Jurkat, Clone E6-1 (cell line): ENCODE measurements at places on chromosomes 3 and 15.

- DNase-seq, result no peak
These were observed 25.9 kb upstream of the MINAR1 start for GRCh38 chr15:79406210-79406609.

- DNase-seq, result peak; percentile 2
These were observed 213.1 kb downstream of the FGF12 start for GRCh38 chr3:192514081-192514753.

- no peak for DNase-seq
These were observed 30.9 kb downstream of the IL20RB start for GRCh38 chr3:136988651-136989050.

DNA sequence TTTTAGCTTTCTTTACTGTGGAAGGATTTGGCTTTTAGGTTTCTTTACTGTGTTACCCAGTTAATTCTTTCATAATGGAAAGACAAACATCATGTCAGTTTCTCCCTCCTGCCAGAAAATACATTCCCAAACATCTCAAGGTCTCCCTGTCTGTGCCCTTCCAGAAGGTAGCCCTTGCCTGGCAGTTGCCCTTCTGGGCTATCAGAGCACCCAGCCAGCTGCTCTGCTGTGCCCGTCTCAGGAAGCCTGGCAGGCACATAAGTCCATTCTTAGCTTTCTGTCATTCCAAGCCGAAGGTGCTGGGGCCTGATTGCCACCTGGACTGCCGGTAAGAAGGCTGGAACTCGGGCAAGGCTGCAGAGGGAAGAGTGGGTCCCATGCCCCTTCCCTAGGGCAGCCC is 203.4 kb downstream of the SLCO3A1 start:
- DNase-seq, result no peak

DNA sequence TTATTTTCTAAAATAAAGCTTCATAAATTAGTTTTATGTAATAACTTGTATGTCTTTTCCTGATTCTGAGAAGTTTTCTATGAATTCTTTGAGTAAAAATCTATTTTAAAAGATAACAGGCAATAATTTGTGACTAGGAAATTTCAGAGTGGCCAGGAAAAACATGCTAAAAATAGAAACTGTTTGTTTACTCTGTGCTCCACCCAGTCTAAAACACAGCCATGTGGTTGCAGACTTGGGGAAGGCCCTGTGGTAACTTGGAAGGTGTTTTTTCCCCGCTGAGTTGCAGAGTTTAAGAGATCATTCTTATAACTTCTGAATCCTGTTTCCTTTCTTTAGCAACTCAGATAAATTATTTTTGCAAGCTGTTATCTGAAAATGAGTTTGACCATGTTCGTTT is 21.9 kb downstream of the PLCL2 start:
- no peak for DNase-seq

GRCh38 chr15:70061696-70062270 is 35.9 kb downstream of the TLE3 start:
- DNase-seq, result no peak

DNA sequence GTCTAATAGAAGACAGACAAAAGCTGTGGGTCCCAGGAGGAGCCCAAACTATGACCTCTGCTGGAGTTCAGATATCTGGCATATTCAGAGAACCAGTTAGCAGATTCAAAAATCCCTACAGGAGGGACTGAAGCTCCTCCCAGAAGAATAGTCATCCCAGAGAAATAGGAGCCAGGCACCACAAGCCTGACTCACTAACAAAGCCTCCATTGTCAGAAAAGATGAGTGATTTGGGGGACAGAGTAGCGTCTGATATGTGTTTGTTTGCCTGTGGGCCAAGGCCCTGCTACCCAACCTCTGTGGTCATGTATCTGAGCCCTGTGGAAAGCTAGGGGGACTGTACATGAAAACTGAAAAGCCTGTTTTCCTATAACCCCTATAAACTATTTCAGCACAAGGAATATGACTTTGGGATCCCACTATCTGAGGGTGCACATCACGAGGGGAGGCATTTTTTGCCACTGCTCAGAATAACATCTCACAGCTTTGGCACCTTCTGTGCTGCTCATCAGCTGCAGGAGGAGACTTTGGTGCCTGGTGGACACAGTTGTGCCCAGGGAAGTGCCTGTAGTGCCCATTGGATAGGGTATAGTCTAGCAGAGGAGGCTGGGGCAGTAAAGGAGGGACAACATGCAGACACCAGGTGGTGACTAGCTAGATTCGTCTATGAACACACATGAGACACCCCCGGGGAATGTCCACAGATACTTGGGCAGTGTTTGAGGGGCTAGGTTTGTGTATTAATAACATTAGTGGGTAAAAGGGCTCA is 9.7 kb upstream of the LARP6 start:
- no peak for DNase-seq

- DNase-seq, result peak; percentile 49
These were observed 15.5 kb upstream of the PPP1R2 start for GRCh38 chr3:195558602-195559001.

- no peak for DNase-seq
These were observed 27.3 kb downstream of the MEF2A start for GRCh38 chr15:99593070-99593469.

DNA sequence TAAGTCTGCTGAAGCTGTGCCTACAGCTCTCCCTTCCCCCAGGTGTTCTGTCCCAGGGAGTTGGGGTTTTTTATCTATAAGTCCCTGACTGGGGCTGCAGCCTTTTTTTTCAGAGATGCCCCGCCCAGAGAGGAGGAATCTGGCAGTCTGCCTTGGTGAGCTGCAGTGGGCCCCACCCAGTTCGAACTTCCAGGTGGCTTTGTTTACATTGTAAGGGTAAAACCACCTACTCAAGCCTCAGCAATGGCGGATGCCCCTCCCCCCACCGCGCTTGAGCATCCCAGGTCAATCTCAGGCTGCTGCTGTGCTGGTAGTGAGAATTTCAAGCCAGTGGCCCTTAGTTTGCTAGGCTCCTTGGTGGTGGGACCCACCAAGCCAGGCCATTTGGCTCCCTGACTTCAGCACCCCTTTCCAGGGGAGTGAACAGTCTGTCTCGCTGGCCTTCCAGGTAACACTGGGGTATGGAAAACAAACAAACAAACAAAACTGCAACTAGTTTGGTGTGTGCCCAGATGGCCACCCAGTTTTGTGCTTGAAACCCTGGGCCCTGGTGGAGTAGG is 189.4 kb downstream of the MFSD1 start:
- peak; percentile 20 for DNase-seq

- no peak for DNase-seq
These were observed 555.2 kb downstream of the MAGI1 start for GRCh38 chr3:65483480-65483879.

DNA sequence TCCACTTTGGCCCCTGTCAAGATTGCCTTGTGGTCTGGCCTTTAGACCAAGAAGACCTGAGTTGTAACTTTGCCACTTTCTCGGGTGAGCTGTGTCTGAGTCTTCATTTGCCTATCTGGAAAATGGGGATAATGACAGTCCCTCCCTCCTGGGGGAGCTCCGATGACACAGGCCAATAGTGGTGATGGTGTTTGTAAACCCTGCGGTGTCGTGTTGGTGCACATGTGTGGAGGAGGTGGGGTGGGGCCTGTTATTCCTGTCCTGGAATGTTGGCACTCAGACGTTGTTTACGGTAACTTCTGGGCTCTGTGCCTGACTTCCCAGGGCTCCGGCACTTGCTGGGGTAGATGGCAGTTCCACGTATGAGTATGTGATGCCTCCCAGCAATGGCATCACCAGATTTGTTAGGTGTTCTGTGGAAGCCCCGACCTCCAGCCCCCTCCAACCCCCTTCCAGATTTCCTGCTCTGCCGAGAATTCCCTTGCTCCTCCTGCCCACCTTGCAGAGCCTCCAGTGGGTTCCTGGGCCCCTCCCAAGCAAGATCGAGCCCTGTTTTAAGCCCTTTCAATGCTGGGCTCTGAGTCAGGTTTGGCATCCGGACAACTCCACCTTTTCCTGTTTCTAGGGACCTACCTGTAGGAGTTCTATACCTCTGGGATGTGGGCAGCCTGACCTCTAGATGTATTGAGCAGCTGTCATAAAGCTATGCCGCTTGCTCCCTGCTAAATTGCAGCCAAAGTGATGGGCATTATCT is 31.4 kb downstream of the HRH1 start:
- DNase-seq, result no peak

DNA sequence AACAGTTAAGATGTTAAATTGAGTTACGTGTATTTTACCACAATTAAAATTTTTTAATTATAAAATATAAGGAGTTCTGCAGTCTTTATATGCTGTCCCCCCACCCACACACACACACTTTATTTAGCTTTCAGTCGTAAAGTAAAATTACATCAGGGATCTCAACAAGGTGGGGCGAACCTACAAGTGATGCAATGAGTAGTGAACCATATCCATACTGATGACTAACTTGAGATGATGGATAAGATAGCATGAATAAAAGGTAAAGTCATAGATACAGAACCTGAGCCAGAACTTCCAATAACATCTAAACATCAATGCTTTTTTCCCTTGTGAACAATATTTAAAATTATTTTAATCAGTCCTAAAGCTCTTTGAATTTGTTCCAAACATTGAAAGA is 77.2 kb downstream of the VPS13C start:
- no peak for DNase-seq

- DNase-seq, result no peak
These were observed 219.0 kb downstream of the SHQ1 start for GRCh38 chr3:72629191-72629631.

- no peak for DNase-seq
These were observed 168.4 kb upstream of the SLC2A2 start for GRCh38 chr3:171194965-171195364.

- peak; percentile 47 for DNase-seq
These were observed 89.8 kb downstream of the LRRC3B start for GRCh38 chr3:26712211-26713026.

- no peak for DNase-seq
These were observed 142.7 kb upstream of the SYNPR start for GRCh38 chr3:63135367-63135766.

DNA sequence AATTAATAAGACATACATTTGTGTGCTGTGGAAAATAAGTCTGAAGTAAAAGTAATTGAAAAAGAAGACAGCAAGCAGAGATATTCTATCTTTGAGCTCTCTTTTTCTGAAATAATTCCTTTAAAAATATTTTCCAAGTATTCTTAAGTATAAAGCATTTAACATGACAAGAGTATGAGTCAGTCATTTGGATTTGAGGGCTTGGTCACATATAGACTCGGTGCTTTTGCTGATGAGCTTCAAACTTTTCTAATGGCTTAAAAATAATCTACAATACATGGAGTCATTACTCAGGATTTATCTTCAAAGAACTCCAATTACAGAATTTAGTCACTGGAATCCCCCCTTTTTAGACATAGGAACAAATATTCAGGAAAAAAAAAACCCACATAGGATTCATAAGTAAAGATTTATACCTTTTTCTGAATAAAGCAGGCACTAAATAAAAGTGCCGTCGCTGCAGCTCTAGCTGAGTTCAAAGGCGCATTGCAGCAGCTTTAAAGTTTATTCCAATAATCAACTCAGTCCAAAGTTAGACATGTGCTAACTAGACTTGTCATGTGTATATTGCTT is 147.5 kb downstream of the CTNNB1 start:
- DNase-seq, result no peak

DNA sequence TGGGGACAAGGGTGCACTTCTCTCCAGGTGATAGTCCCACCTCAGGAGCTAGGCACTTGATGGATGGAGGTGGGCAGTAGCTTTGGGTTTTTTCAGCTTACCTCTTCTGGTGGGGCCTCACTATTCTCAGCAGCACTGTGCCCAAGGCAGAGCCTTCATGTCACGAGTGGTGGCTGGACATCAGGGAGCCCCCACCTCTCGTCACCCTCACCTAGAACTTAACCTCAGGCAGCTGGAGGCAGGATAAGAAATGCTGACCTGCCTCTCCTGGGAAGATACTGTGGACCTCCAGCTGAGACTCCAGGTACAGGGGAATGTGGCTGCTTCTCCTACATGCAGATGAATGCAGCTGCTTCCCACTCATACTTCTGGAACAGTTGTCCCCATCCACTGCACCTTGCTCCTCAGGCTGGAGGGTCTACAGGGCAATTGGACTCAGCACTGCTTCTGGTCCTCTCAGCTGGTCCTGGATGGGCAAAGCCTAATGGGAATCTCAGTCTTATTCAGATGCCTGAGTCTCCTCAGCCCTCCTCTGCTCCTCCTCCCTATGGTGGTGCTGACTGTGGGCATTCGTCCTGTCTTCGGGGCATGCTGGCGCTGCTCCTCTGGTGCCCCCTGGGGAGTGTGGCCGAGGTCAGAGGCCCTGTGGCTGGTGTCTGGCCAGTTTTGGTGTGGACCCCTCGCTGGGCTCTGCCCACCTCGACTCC is 129.9 kb downstream of the KLF13 start:
- no peak for DNase-seq
